ENCODE measurements at places on chromosomes 7 and 10.

- DNase-seq, result no peak
Measured at GRCh38 chr7:157485361-157485831, 148.6 kb downstream of the DNAJB6 start.

DNA sequence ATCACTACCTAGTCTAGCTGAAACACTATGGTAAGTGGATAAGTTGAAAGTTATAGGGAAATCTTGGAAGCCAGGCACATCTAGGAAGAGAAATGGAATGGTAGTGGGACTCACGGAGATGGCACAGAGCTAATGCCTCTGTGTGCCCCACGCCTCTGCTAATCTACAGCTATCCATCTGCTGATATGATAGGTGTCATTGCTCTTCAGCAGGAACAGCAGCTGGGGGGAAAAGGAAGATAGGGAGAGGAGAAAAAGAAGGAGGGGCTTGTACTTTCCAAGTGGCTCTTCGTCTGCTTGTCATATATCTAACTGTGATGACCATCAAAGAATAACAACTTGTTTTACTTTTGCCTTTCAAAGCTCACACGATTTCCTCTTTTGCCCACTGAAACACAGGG lies 1199.1 kb upstream of the SORCS1 start:
- peak; percentile 52 for DNase-seq

DNA sequence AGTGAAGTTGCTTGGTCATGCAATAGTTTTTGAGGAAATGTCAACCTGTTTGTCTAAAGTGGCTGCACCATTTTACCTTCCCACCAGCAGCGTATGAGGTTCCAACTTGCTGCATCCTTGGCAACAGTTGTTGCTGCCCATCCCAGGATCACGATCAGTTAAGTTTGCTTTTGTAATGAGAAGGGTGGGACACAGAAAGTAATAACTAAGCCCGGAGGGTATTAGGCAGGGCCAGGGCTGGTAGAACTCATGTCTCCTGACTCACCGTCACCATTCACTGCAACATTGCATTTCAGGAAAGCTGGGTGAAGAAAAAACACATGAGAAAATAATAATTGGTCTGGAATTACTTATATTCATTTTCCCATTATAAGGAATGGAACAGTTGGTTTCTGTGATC lies 25.4 kb downstream of the CELF2 start:
- no peak for DNase-seq

GRCh38 chr10:50044941-50045664 lies 22.7 kb upstream of the WASHC2A start:
- no peak for DNase-seq

DNA sequence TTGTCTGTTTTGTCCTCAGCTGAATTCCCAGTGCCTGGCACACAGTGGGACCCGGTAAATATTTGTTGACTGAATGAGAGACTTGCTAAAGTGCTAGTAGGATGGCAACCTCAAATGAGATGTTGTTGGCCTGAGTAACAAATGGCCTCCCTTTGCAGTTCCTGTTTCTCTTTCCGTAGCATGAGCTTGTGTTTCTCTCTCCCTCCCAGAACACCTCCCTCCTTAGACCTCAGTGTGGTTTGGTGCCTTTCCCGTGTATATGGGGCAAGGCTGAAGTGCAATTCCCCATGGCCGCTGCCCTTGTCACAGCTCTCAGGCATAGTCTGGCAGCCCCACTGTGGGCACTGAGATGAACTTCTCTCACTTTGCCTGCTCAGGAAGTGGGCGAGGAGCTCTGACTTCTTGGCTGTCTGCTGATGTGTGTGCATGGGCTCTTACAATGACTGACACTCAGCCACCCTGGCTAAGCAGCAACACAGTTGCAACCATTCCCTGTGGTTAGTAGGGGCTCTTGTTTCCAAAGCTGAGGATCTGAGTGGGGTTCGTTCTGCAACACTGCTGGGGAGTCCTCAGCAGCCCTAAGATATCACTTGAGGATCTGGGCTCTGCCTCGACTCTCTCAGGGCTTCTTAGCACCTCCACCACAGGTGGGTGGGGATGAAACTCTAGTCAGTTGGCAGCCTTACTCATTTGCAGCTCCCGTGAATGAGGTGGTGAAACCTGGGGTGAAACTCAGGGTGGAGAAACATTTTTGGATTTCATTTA lies 136.1 kb downstream of the ICA1 start:
- DNase-seq, result no peak

- DNase-seq, result no peak
Measured at GRCh38 chr10:30816820-30817171, 187.2 kb upstream of the LYZL2 start.

- peak; percentile 33 for DNase-seq
Measured at GRCh38 chr10:132395704-132396493, 1.1 kb upstream of the PWWP2B start.

DNA sequence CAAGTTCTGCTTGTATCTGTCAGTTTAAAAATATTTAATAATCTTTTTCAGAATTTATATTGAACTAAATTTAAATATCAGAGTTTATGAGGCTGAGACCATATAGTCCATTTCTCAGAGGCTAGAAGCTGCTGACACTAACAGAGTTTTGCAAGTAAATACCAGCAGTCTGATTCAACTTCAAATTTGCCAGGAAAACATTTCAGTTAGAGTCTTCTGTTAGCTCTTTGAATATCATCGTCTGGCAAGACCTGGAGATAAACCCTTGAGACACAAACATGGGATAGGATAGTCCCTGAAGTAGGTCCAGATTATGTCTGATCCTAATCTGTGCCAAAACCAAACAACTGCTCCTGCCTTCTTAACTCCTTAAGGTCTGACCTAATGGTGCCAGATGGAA lies 472.8 kb upstream of the STEAP1 start:
- DNase-seq, result no peak

GRCh38 chr7:38908759-38909335 lies at the start of gene VPS41:
TSS of gene VPS41 (minus strand) at chr7:38909191. CDS start at chr7:38909174, 17 bp downstream.
- DNase-seq, result peak; percentile 83

GRCh38 chr10:48923748-48924147 lies 15.9 kb downstream of the LRRC18 start:
- no peak for DNase-seq

DNA sequence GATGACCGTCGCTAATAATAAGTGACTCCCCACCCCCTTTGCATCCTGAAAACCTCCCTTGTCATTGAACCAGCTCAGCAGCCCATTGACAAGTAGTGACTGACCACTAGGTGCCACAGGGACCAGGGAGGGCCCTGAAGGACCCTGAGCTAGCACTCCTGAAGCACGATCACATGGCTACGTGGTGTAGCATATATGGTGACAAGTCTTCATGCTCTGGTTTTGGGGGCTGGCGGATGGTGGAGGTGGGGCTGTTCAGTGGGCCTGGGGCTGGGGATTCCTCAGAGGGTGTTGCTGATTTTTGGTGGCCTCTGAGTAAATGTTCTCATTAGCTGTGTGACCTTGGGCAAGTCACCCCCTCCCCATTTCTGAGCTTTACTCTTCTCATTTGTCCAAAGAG lies 4.7 kb downstream of the ADAMTS14 start:
- no peak for DNase-seq

DNA sequence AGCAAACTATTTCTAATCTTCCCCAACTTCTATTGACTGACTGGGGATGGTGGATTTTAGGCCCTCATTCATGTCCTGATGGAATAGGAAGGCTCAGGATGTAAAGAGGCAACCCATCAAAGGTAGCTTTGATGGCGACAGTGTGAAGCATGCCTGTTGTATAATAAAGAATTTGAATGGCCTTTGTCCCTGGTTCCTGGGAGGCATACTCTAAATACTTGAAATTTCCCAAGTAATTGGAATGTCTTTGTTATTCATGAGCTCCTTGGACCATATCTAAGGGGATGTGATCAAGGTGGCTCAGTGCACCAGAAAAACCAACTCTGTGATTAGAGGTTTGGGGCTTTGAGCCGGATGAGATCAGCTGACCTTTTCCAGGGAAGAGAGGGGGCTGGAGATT lies 264.5 kb upstream of the NEBL start:
- DNase-seq, result no peak

GRCh38 chr10:102335184-102335583 lies 60.3 kb upstream of the NFKB2 start:
- DNase-seq, result no peak

- no peak for DNase-seq
Measured at GRCh38 chr7:39356172-39356925, 209.9 kb upstream of the YAE1 start.

Data from erythroblast (primary cell).